CD4-positive, alpha-beta T cell treated with Interleukin-2 at 100 ng/mL for 4 hours (primary cell): ENCODE measurements at places on chromosomes 11 and 22.

GRCh38 chr11:86680716-86681482 is 8.5 kb upstream of the ME3 start:
- DNase-seq: no peak

GRCh38 chr11:101786916-101787315 is 127.9 kb upstream of the CEP126 start:
- no peak for DNase-seq

- no peak for DNase-seq
These were observed 73.3 kb downstream of the NFAM1 start for GRCh38 chr22:42358643-42359558.

- DNase-seq: no peak
These were observed 615.7 kb downstream of the BRD1 start for GRCh38 chr22:49212002-49212401.

DNA sequence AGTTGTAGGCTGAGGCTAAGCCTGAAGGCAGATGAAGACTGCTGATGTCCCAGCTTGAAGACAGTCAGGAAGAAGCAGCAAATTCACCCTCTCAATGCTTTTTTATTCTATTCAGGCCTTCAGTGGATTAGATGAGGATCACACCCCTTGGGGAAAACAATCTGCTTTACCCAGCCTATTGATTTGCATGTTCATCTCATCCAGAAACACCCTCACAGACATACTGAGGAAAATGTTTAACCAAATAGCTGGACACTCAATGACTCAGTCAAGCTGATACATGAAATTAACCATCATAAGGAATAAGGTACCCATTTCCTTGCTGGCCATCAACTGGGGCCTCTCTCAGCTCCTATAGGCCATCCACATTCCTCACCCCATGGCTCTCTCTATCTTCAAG is 549.9 kb upstream of the CCDC90B start:
- DNase-seq: no peak

- no peak for DNase-seq
These were observed 61.1 kb downstream of the MIAT start for GRCh38 chr22:26718488-26718887.

- no peak for DNase-seq
These were observed 823.6 kb downstream of the TBC1D22A start for GRCh38 chr22:47586038-47586437.

DNA sequence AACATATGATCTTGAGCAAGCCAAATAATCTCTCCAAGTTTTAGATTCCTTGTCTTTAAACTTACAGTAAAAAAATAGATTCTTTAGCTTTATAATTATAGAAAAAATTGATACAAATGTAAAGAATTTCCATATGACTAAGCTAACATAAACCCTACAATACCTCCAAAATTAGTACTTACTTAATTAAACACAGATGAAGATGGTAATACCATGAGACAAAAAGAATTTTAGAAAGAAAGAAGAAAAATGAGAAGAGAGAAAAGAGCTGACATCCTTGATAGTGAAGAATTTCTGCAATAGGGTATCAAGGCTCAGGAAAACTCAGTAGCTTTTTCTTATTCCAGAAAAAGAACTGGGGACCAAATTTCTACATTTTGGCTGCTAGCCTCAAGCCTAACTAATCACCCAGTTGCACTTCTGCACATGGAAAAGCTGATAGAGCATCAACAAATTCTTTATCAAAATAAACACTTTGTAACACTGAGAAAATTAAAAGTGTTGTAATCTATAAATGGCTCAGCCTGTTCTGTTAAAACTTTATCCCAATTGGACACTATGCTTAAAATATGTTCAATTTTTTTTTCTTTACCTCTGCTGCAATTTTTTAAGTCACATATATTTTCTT is 24.7 kb upstream of the SOX6 start:
- no peak for DNase-seq

DNA sequence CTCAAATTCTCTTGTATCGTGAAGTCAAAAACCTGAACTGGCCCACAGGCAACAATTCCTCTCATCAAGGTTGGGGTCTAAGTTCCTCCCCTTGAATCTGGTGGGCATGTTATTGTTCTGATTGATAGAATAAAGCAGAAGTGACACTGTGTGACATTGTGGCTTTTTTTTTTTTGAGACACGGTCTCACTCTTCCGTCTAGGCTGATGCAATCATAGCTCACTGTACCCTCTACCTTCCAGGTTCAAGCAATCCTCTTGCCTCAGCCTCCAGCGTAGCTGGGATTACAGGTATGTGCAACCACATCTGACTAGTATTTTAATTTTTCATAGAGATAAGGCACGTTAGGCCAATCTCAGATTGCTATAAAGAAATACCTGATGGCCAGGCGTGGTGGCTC is 8.9 kb upstream of the PELI3 start:
- DNase-seq: no peak

GRCh38 chr22:49690454-49690853 is 137.2 kb downstream of the BRD1 start:
- DNase-seq: no peak

DNA sequence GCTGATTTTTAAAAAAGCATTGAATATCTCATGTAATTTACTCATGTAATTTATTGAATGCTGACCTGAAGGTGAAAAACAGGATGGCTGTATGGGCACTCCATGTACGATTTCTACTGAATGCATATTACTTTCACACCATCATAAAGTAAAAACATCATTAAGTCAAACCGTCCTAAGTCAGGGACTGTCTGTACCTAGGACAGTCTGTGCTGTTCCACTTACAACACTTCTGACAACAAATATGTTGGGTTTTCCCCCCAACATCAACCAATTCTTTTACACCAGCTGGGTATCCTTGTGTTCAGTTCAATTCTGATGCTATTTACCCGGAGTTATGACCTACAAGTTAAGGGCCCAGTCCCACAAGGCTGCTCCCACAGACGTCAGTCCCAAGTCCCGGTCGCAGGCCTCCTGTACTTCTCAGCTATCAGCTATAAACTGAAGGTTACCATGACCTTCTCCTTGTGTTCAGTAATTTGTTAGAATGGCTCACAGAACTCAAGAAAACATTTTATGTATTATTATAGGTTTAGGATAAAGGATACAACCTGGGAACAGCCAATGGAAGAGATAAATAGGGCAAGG is 17.0 kb downstream of the UVRAG start:
- DNase-seq: no peak
